ENCODE measurements at places on chromosomes 16 and 17. TPM values are rescaled to one million over a fixed set of nuclear protein-coding genes. Genes with fewer than 3 reads are reported as not detected.

GPS1 gene
- 124 TPM for total RNA-seq

ATP1B2 gene
- not detected for total RNA-seq

PDK2 gene
- total RNA-seq = 7.1 TPM

KLHL10 gene
- not detected for total RNA-seq

EFCAB5 gene
- not detected for total RNA-seq

NECAB2 gene
- total RNA-seq = not detected

Measured in hair follicular keratinocyte (primary cell).